ENCODE measurements at places on chromosomes 16 and 17. TPM values are rescaled to one million over a fixed set of nuclear protein-coding genes. Genes with fewer than 3 reads are reported as not detected.

DNA sequence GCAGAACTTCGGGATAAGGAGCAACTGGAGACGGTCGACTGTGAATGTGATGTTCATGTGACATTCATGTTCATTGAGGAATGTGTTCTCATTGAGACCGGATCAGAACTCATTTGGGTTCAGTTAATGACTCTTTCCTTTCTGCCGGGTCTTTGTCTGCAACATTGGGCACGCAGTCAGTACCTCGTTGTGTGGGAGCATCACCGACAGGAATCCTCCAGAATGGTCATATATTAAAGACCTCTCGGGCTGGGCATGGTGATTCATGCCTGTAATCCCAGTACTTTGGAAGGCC, 144.6 kb downstream of the PITPNC1 start:
- DNase-seq: no peak

SSTR5 gene
- not detected for polyA plus RNA-seq

- no peak for DNase-seq
Measured at GRCh38 chr16:86479419-86479818, 30.9 kb upstream of the FOXF1 start.

LPO gene
- polyA plus RNA-seq: 0.22 TPM

SOST gene
- polyA plus RNA-seq: not detected

DNA sequence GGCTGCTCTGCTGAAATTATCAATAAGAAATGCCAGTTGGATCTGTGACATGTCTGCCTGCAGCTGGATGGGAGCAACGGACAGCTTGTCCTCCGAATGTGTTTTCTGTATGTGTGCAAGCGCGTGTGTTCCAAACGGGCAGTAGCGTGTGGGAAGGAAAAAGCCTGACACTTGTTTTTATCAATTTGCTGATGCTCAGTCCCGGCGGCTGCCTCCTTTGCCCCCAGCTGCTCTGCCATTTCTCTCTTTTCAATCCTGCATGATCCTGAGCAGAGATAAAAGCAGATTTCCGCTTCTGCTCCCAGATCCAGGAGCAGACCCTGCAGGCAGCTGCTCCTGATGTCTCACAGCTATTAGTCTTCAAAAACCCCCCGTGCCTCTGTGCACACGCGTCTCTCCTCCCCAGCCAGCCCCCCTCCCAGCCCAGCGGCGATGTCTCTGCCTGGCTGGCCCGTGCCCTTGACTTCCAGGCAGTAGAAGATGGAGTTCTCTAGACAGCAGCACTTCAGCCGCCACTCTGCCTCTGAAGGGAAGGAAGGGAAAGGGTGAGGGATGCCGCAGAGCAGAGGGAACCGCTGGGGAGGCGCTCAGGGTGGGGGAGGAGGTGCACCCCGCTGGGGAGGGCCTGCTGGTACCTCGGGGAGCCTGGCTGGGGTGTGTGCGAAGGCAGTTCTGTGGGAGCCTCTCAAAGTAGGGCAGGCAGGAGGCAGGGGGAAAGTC, 4.1 kb downstream of the PRCD start:
- DNase-seq: no peak

DNA sequence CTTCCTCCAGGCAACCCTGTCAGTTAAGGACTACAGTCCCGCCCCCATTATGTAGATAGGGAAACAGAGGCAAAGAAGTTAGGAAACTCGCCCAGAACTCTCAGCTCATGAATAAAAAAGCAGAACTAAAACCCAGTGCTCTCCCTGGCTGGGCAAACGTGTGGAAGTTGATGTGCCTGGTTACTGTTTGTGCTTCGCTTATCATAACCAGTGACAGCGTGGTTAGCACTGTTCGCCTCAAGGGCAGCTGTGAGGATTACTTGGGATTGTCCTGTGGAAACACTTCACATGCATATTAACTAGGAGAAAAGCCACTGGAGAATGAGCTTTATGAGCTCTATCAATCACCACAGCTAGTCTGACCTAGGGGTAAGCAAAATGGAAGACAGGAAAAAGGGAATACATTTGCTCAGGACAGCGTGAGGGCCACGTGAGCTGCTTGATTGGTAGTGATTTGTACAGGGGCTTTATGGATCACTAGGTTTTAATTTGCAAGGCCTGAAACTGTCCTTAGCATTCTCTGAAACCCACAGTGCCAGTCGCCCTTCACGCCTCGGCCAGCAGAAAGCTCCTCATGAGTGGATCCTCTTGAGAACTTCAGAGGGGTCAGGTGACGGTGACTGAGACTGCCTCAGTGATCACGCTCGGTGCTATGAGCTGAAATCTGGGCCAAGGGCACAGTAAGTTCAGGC, 19.9 kb downstream of the CYB5D2 start:
- no peak for DNase-seq

DNA sequence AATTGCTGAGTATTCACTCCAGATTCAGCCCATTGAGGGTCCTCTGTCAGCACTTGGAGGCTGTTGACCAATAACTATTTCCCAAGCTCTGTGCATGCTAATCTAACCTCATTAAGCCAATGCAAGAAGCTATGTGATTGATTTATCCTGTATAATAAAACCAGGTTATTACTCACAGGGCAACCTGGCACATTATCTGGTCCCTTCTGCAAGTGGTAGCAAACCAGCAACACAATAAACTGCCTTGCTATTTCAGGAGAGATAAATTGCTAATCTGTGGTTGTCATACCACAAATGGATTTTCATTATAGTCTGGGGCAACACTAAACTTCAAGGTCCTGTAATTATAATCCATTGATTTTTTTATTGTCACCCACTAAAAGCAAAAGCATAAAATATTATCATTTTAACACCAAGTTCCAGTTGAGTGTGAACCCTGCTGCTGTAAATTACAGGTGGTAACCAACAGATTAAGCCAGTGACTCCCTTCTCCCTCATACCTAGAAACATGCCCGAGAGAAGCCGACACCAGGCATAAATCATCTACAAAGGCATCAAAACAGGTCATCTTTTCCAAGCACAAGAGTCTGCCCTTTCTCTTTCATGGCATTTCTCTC, 51.1 kb upstream of the SOX9 start:
- no peak for DNase-seq

- DNase-seq: no peak
Measured at GRCh38 chr16:85825326-85825725, 25.8 kb downstream of the COX4I1 start.

TEX14 gene
- 4.7 TPM for polyA plus RNA-seq

GRCh38 chr16:30569746-30570635, 1.5 kb downstream of the ZNF688 start:
- DNase-seq: no peak

All from hindlimb muscle (tissue), 1 donor.